Astrocyte of the spinal cord (primary cell): ENCODE measurements at places on chromosomes 2 and 18.

DNA sequence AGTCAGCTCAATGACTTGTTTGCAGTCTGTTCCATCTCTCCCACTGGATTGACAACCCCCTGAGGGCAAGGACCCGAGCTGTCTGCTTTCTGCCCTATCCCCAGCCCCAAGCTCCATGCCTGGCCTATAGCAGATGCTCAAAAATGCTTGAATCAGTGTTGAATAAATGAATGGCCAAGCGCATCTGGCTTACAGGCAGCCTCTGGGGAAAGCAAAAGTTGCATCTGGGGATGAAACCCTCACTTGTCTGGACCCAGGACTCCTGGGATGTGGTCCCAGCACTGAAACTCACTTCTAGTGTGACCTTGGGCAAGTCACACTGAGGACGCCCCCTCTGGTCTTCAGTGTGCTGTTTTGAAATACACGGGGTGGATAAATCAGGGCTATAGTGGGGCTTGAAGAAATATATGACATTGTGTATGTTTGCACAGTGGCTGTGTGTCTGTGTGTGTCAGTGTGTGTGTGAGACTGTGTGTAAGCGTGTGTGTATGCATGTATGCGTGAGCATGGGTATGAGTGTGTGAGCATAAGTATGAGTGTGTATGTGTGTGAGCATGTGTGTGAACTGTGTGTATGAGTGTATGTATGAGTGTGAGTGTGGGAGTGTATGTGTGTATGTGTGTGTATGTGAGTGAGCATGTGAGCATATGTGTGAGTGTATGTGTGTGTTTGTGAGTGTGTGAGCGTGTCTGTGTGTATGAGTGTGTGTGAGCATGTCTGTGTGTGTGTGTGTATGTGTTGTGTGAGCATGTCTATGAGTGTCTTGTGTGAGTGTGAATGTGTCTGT is 27.8 kb upstream of the TNS1 start:
- DNase-seq = no peak

- DNase-seq = no peak
Measured at GRCh38 chr2:176106581-176107539, at the start of gene HOXD11. Gene HOXD11, plus strand, starts transcription at chr2:176107280. Its CDS starts 76 bp downstream, at chr2:176107356.

DNA sequence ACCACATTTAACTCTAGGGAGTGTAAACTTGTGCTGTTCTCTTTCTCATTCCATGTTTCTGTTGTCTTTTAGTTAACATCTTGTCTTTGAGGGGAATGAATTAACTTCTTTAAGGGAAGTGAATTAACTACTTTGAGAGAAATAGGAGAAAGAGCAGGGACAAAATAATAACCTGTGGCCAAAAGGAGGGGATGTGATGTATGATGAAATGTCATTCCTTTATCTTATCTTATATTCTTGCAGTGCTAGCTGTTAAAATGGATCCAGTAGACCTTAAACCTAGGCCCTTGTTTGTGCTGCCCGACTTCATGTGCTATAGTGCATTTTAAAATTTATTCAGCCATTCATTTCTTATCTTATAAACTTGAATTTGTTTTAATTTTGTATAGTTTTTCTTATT is 18.4 kb downstream of the ABI2 start:
- no peak for DNase-seq

DNA sequence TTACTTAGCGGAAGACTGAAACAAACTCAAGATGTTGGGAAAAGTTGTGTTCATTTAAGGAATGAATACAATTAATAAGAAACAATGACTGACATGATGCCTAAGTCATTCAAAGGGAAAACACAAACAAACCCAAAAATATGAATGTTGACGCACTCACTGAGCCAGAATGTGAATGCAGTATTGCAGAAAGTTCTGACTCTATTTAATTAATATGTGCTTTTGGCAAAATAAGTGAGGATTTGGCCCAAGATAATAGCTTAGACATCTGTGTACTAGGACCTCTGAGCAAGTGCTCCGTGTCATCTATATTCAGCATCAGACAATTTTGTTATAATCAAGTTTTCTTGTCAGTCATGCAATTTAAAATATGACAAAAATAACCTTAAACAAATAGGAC is 1138.8 kb upstream of the NXPH2 start:
- no peak for DNase-seq

GRCh38 chr2:43854671-43855070 is 15.9 kb downstream of the ABCG8 start:
- no peak for DNase-seq

GRCh38 chr2:104786821-104787220 is 67.1 kb upstream of the POU3F3 start:
- no peak for DNase-seq

DNA sequence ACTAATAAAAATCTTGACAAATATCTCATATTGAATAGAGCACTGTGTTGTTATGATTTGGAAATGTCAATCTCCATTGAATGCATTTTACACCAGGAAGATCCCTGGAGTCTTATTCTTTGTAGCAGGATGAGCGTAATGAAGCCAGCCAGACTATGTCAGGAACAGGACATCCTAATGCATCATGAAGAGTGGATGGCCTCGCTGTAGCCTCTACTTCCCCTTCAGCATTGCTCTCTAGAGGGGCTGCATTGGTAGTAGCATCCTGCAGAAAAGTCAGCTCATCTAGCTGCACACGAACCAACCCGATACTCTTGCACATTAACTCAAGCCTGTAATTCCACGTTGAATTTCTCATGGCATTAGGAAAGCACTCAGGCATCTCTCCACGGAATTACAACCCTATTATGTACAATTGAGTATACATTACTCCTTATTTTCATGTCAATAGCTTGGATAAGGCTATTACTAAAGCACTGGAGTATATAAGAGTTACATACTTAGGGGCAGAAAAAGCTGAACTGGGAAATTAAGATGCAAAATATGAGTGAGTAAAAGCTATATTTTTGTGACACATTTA is 76.1 kb downstream of the CMPK2 start:
- no peak for DNase-seq

DNA sequence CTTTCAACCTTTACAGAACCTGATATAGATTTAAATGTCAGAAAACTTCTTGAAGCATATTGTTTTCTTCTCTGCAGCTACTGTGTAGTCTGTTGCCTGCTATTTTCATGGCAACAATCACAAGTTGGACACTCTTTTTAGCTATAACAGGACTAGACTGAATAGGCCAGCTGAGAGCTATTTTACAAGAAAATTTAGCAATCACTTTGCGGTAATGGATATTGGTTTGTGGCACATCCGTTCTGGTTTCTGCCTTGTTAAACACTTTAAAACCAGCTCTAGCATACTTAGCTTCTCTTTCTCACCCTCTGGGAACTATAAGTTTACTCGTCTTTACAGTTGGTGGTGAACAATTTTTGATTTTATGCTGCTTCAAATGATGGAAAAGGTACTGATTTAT is 125.7 kb downstream of the MAP2 start:
- DNase-seq = no peak

GRCh38 chr18:56575819-56576663 is 62.4 kb downstream of the TXNL1 start:
- peak; percentile 76 for DNase-seq

GRCh38 chr2:236036045-236036444 is 132.1 kb downstream of the GBX2 start:
- no peak for DNase-seq

GRCh38 chr2:15365411-15365810 is 195.7 kb downstream of the NBAS start:
- DNase-seq = no peak

- DNase-seq = no peak
Measured at GRCh38 chr2:174731546-174731945, 32.7 kb downstream of the CHRNA1 start.

DNA sequence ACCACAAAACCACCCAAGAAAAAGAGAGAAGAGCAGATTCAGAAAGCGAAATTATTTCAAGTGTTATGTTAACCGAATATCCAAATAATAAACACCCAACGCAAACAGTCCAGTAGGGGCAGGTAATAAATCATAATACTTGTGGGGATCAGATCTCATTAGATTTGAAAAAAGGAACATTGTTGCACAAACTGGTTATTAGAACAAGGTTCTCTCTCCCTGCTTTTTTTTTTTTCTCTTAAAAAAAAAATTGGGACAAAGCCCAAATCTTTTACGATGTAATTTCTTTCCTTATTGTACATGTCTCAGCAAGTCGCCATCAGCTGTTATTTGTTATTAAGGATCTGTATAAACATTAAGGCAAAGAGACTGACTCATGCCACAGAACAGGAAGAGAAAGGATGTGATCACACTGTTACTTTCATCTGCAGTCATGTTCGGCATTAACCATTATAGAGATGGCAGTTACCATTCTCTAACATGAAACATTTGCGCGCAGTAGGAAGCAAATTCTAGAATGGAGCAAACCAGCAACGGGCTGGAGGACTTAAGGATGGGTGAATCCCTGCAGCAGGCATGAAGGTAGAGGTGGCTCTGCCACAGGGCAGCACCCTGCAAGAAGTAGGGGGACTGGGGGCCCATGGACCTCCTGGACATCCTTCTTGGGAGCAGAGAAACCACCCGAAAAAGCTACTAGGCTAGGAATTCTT is 42.0 kb downstream of the EPHA4 start:
- DNase-seq = peak; percentile 77

GRCh38 chr2:235496239-235496621 is 2.4 kb downstream of the AGAP1 start:
- no peak for DNase-seq

DNA sequence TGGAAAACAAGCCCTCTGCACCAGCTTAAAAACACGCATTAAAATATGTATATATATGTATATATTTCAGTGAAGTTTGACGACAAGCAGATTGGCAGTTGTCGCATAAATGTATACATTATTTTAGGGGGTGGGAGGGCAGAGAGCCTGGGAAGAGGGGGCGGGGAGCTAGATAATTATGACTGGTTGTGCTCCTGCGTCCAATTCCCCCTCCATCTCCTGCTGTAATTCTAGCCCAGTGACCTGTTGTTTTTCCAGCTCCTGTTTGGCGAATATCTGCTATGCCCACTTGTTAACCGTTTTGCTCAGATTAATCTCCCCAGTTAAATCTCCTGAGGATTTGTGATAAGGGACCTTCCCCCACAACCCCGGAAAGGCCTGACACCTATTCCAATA is 656 bp downstream of the UNC80 start:
- DNase-seq = no peak

DNA sequence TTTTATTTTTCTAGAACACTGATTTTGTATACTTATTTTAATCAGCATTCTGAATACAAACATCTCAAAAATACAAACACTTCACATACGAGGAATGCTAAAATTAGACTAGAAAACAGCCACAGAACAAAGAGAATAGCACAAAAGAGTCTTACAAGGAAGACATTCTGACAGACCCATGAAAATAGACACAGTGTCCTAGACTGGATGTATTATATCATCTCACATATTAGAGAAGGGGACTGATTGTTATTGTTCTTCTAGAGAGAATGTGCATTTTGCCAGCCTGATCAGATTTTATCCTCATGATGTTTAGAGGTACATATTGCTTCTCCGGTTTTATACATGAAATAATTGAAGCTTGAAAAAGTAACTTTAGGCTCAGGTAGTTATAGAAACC is 357.9 kb downstream of the DPP10 start:
- DNase-seq = no peak

- no peak for DNase-seq
Measured at GRCh38 chr18:13178197-13178596, 40.4 kb upstream of the LDLRAD4 start.

GRCh38 chr18:74831571-74832250 is 234.0 kb downstream of the ZNF407 start:
- peak; percentile 18 for DNase-seq
